ENCODE measurements at places on chromosomes 11 and 22. TPM values are rescaled to one million over a fixed set of nuclear protein-coding genes. Genes with fewer than 3 reads are reported as not detected.

GRCh38 chr11:57513452-57513795 lies 2.1 kb downstream of the SLC43A1 start:
- no peak for DNase-seq

DNA sequence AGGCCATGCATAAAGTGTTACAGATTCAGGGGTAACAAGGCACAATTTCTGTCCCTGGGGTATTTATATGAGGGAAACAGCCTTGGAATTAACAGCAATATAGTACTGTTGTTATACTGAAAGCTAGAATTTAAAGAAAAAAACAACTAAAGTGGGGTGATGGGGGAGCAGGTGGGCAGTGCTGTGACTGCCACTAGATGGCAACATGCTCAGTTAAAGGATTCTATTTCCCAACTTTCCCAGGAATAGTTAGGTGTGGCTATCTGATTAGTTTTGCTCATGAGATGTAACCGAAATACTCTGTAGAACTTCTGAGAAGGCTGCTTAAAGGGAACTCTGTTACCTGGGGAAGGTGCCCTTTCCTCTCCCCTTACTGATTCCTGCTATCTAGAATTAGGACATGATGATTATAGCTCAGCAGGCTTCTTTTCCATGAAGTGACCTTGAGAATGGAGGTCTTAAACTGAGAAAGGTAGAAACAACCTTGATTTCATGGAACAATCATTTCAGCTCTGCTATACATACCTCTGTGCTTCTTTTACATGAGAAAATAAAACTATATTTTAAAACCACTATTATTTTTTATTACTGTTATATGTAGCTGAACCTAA lies 102.6 kb downstream of the RELT start:
- peak; percentile 26 for DNase-seq

GRCh38 chr11:47552056-47552565 lies 821 bp downstream of the CELF1 start:
- DNase-seq, result peak; percentile 58

- no peak for DNase-seq
Observed at GRCh38 chr11:77801477-77801876, 19.0 kb downstream of the RSF1 start.

DNA sequence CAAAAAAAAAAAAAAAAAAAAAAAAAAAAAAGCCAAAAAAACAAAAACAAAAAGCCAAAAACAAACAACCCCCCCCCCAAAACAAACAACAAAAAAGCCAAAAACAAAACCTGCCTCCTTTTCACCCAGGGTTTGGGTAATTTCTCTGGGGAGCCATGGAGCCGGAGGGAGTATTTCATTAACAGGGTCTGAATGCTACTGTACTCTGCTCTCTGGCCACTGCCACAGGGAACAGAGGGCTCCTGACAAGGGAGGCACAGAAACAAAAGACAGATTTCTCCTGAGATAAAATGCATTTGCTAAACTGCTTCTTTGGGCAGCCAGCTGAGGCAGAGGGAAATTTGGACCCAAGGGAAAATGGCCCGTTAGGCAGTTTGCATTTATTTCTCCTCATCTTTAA lies 266.0 kb upstream of the SYN3 start:
- DNase-seq, result no peak

- DNase-seq, result no peak
Observed at GRCh38 chr11:26553182-26553581, 18.9 kb downstream of the MUC15 start.

DNA sequence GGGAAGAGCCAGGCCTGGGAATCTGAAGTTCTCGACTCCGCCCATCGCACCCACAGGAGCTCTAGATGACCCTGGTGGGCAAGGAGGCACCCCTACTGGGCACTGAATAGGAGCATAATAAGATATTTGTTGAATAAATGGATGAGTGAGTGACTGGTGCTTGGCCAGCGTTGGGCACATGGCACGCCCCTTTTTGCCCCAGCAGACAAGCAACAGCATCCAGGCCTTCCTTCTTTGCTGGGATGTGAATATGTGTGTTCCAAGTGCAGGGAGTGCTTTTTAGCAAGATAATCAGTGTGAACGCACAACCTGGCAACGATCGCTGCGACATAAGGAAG lies 443 bp upstream of the CELF1 start:
- no peak for DNase-seq

GRCh38 chr11:34464591-34465051 lies 25.9 kb downstream of the CAT start:
- peak; percentile 7 for DNase-seq

DNA sequence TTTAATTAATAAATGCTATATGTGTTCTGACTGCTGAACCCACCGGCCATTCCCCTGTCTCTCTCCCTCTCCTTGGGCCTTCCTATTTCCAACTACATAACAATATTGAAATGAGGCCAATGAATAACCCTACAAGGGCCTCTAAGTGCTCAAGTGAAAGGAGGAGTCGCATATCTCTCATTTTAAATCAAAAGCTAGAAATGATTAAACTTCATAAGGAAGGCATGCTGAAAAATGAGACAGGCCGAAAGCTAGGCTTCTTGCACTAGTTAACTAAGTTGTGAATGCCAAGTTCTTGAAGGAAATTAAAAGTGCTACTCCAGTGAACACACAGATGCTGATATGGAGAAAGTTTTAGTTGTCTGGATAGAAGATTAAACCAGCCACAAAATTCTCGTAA lies 109.2 kb downstream of the TSPAN18 start:
- no peak for DNase-seq

The SLC17A6 gene
- not detected for total RNA-seq

The YPEL1 gene
- total RNA-seq, result 2.3 TPM

The IGSF22 gene
- under 0.01 TPM for total RNA-seq

All from fibroblast of lung (primary cell).